ENCODE measurements at places on chromosomes 5 and 9.

DNA sequence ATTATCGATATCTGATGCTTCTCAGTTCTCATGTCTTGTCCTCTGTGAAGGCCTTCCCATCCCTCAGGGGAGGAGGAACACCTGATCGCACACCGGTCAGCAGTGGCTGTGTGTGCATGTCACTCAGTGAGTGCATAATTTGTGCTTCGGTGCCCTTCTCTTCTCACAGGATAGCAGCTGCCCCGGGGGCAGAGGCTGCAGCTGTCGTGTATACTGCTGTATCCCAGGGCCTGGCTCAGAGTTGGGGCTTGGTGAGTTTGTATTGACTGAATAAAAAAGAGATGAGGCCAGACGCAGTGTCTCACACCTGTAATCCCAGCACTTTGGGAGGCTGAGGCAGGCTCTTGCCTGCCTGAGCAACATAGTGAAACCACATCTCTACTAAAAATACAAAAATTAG, 49.7 kb upstream of the NCS1 start:
- DNase-seq, result no peak

GRCh38 chr9:11192993-11193392, 580.2 kb upstream of the PTPRD start:
- no peak for DNase-seq

DNA sequence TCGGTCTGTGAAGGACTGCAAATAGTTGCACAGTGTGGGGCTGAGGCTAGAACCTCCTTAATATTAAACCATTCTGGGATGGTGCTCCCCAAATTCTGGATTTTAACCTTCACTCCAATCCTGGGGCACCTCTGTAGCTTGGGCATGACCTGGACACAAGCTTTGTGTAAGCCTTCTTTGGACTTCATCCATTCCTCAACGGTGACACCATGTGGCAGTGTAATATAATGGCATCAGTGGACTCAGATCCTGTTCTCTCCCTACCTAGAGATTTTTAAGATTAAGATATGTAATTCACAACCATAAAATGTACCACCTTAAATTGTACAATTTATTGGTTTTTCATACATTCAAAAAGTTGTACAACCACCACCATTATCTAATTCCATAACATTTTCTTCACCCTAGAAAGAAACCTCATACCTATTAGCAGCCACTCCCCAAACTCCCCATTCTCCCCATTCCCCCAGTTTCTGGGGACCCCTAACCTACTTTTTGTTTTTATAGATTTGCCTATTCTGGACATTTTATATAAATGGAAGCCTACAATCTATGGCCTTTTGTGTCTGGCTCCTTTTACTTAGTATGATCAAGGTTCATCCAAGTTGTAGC, 4.8 kb upstream of the PLGRKT start:
- no peak for DNase-seq

DNA sequence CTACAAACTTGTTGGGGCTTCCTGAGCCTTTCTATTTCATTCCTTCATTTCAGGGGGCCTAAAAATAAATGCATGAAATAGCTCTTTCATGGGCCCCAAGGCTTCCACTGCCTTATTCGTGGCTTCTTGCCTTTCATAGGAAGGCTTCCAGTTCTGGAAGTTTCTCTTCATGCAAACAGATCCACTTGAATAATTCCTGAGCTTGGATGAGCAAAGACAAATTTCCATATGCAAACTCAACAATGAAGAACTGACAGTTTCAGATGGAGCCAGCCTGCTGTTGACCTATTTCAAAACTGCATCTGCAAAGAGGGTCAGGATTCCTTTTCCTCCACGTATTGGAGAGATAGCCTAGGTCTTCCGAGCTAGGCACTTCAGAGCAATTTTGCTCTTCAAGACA, 142.1 kb downstream of the MLLT3 start:
- DNase-seq, result no peak

- DNase-seq, result no peak
These were observed 7.6 kb upstream of the CCDC152 start for GRCh38 chr5:42749020-42749419.

GRCh38 chr5:93583768-93584595, 960 bp downstream of the NR2F1 start:
- peak; percentile 34 for DNase-seq

DNA sequence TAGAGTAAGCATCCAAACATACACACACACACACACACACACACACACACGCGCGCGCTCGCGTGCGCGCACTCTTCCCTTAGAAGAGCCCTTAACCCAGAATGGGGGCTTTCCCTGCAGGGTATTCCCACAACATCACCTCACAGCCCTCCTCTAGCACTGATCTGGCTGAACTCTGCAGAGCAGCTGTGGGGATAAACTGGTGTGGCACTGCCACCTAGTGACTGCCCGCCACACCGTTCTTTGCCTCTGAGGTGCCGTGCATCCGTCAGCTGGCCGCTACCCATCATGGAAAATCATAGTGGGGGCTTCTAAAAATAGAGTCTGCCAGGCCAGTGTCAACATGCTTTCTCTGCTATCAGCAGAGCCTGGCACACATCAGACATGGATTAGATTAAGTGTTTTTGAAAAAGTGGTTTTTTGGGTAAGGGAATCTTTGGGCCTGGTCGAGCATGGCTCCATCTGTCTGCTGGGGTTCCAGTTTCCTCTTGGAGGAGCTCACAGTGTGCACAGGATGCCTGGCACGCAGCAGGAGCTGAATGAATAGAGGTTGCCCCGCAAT, 88.1 kb downstream of the KCNN2 start:
- DNase-seq, result no peak

DNA sequence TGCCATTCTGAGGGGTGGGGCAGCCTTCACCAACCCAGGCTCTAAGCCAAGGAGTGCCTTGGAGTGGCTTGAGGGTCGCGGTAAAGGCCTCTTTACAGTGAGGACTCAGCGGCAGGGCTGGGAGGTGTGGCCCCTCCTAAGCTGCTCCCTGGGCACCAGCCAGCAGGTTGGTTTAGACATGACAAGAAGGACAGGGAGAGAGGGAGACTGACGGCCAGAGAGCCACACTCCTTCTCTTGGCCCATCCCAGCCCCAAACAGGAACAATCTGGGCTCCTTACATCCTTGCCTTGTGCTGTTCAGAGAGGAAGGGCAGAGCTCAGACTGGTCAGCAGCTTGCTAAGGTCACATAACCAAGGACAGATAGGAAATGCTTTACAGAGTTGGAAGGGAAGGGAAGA, 94.5 kb downstream of the LMX1B start:
- DNase-seq, result no peak

DNA sequence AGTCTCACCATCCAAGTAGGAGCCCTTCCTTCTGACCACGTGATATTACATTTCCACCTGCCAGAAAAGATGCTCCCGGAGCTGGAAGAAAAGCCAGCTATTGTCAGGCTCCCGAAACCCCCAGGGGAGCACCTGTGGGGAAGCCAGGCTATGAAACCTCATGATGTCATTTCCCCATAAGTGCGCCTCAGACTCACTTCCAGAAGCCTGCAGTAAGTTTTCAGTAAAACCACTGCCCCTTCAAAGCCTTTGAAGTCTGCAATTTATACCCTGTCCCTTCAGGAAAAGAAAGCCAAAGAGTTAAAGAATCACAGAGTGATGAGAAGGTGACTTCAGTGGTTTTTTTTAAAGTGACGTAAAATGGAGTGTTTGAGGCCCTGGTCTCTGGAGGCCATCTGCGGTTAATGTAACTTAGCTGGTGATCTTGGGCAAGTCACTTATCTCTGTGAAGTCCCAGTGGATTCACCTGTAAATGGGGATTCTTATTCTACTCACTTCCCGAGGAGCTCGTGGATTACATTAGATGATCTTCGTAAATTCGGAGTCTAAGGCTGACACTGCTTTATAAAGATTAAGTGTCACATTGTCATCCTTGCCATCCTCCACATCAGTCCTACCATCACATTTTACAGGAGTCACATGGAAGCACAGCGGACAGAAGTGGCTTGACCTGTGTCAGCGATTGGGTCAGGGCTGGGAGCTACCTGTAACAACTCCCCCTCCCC, 2.6 kb upstream of the SEMA6A start:
- no peak for DNase-seq

DNA sequence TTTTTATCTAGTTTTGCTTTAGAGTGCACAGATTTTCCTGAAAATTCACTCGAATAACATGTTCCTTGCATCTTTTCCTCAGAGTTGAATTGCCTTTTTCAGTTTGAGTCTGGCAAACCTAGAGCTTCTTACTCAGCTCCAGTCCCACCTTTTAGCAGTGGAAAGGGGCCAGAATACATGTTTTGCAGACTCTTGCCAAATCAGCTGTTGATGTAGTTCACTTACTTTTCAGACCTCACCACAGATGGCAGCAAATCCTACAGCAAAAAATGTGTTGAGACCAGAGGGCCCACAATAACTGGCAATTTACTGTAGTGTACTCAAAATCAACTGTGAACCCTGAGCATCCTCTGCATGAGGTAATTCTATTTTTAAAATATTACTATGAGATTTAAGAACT, 545.2 kb upstream of the ACO1 start:
- DNase-seq, result no peak

DNA sequence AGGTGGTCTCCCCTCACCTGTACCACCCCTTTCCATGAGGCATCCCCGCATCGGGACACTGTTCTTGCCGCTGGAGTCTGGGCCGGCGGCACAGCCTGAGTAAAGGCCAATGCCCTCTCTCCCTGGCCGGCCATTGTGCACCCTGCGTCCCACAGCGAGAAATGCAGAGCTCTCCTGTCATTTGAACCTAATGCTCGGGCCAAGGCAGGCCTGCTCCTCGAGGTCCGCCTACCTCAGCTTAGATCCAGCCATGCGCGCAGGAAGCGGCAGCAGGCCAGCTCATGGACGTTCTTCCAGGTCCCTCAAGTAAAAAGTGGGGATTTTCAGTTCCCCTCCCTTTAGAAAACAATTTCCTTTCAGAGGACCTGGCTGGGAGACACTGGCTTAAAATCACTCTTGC, 135.0 kb downstream of the HSD17B3 start:
- DNase-seq, result no peak

DNA sequence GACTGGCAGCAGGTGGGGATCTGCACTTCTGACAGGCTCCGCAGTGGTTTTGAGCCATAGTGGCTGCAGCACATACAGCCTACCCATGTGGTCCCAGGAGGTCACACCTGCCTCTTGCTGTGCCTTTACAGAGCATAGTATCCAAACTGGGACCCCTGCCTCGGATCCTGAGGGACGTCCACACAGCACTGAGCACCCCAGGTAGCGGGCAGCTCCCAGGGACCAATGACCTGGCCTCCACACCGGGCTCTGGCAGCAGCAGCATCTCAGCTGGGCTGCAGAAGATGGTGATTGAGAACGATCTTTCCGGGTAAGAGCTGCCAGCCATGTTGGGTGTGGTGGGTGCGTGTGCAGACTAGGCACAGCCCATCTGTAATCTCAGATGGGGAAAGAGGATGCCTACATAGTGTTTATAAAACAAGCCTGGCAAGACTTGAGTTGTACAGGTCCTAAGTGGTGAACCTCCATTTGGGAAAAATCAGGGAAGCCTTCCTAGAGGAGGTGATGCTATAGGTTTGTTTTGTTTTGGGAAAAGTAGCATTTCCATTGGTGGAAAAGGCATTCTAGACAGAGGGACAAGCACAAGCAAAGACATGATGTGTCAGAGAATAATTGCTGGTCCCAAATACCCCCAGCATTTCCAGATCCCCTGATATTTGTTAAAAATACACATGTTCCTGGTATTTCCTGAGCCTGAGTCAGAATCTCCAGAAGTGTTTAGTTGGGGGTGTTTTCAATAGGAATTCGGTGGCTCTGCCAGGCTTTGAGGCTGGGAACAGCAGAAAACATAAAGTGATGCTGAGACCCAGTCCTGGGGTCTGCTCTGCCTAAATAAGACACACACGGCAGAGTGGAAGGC, 119.2 kb downstream of the DAB2IP start:
- no peak for DNase-seq
